Muscle of back (tissue), 13 donors: ENCODE measurements at places on chromosomes 3 and 15. TPM values are rescaled to one million over a fixed set of nuclear protein-coding genes. Genes with fewer than 3 reads are reported as not detected.

GRCh38 chr15:64285871-64286270 lies 70.1 kb downstream of the CSNK1G1 start:
- no peak for DNase-seq

- peak; percentile 34 for DNase-seq
Measured at GRCh38 chr3:150348500-150348899, 59.6 kb upstream of the TSC22D2 start.

DNA sequence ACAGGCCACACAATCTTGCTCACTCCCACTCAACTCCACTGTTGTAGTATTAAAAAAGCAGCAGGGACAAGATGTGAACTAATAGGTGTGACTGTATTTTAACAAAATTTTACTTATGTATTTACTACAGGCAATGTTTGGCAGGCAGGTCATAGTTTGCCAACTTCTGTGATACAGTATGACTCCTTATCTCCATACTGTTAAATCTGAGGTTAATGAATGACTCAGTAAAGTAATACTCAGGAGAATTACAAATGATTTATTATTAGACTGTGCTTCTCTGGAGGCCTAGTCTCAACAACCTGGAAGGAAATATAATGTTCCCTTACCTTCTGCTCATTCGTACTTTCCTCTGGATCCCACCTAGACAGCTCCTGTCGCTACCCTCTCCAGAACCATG lies 258.6 kb upstream of the KCNMB2 start:
- no peak for DNase-seq

The PLA2G4E gene
- 0.80 TPM for polyA plus RNA-seq

- no peak for DNase-seq
Measured at GRCh38 chr15:51132384-51133139, 37.9 kb upstream of the TNFAIP8L3 start.

DNA sequence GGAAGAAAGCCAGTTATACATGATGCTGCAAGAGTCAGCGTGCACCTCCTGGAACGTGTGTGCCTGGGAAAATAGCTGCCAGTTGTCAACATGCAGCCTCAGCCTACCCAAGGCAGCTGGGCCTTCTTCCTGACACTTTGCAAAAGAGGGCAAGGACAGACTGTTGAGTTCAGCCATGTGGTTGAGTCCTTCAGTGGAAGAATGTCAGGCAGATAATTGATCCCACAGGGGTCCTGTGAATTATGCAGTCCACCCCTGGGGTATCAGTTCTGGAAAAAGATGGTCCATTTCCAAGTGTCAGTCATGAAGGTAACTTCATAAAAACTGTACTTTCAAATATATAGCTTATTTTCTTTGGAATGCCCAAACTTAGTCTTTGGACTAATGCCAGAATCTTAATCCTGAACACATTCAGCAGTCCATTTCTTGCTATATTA lies 79.6 kb downstream of the ARNT2 start:
- DNase-seq, result no peak

The PATL2 gene
- 1.3 TPM for polyA plus RNA-seq

DNA sequence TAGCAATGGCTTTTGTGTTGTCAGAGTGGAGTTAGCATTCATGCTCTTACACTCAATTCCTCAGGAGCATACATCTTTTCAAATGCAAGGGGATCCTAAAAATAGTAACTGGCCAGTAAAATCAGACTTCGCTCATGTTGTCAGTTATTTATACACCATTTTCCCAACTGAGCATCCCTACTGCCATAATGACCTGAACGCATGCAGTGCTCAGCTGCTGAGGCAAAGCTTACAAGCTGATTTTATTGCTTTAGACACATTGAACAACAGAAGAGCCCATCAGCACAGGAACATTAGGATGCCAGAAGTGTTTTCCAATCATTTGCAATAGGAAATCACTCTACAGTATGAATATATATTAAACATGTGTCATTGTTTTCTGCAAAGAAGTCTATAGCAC lies 689.7 kb upstream of the BCHE start:
- peak; percentile 8 for DNase-seq

- peak; percentile 77 for DNase-seq
Measured at GRCh38 chr15:58070801-58071418, 5.4 kb upstream of the ALDH1A2 start.

GRCh38 chr15:45402955-45403877 lies 24.9 kb upstream of the GATM start:
- no peak for DNase-seq

GRCh38 chr3:182327196-182327681 lies 466.1 kb upstream of the ATP11B start:
- DNase-seq, result peak; percentile 10

The CCNB2 gene
- 18.3 TPM for polyA plus RNA-seq

The PSMD2 gene
- polyA plus RNA-seq, result 161 TPM

- no peak for DNase-seq
Measured at GRCh38 chr3:10942690-10943205, 49.8 kb upstream of the SLC6A1 start.

The TUSC7 gene
- not detected for polyA plus RNA-seq

- no peak for DNase-seq
Measured at GRCh38 chr15:51288143-51289065, 50.0 kb downstream of the CYP19A1 start.

The TRIM42 gene
- not detected for polyA plus RNA-seq

DNA sequence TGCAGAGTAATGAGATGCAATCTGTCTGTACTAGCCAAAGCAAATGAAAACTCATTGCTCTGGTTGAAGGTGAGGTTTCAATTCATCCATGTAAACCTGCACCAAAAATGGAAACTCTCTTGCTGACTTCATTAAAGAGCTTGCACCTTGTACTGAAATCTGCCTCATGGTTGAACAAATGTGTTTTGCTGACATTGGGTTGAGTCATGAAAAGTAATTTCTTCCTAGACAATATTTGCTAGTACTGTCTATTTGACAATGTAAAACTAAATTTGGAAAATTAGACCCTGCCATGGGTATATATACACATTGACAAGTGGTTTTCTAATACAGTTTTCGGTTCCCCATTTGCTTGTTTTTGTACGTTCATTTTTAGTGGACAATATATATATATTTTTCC lies 33.3 kb downstream of the RYR3 start:
- no peak for DNase-seq

GRCh38 chr3:146577662-146578061 lies 27.5 kb downstream of the PLSCR5 start:
- DNase-seq, result peak; percentile 45

The TMEM158 gene
- 4.3 TPM for polyA plus RNA-seq

DNA sequence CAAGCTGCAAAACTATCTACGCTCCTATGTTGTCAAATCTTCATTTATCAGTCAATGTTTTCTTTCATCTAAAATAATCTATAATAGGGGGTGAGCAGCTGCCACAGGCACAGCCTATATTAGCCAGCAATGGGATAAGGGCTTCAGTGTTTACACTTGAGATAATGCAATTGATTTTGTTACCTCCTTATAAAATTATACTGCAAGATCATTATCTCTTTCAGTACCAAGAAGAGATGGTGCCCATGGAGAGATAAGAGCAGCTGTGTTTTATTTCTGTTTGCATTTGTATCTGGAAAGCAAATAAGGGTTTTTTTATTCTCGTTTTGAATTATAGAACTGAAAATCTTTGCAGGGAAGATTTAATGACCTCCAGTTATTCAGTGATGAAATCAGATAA lies 68.9 kb downstream of the PLD1 start:
- DNase-seq, result no peak

The ADIPOQ gene
- polyA plus RNA-seq, result not detected
